ENCODE measurements at places on chromosomes 7 and 10.

DNA sequence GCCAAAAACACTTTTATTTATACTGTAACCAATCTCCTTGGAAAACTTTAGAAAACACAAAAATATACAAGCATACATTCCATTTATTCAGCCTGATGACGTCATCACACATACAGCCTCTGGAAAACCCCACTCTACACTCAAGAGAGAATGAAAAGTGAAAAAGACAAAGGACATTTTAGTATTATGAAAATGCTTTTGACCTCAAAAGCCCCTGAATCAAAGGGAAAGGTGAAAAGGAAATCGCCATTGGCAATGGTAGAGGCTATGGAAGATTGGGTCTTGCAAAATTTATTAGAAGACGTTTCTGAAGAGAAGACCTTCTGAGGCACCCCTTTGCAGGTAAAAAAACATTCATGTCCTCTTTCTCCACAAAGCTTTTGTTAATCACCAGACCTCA, 82.9 kb upstream of the STRIP2 start:
- DNase-seq: no peak

- no peak for DNase-seq
Observed at GRCh38 chr7:3912291-3912690, 611.2 kb downstream of the SDK1 start.

- no peak for DNase-seq
Observed at GRCh38 chr10:92734301-92734700, 44.5 kb downstream of the HHEX start.

- no peak for DNase-seq
Observed at GRCh38 chr10:119270762-119271366, 63.5 kb downstream of the GRK5 start.

GRCh38 chr7:150745086-150745485, 7.9 kb downstream of the GIMAP5 start:
- DNase-seq: no peak

GRCh38 chr7:100351657-100352058, 6.3 kb upstream of the PILRB start:
- no peak for DNase-seq

DNA sequence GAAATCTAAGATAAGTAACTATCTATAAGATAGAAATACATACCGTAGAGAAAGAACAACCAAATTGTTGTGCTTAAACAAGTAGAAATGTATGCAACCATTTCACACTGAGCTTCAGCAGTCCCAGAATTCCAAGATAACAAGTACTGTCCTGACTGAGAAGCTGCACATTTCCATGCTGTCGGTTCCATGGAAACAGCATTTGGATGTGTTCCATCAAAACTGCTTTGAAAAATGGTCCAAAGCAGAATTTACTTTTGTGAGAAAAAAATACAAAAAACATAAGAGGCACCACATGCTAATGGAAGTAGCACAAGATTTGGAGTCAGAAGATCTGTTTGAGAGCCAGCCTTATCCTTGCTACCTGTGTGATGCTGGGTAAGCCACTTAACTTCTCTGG, 92.6 kb downstream of the MTERF1 start:
- DNase-seq: no peak

- DNase-seq: no peak
Observed at GRCh38 chr7:43650457-43651052, 67.6 kb downstream of the STK17A start.

DNA sequence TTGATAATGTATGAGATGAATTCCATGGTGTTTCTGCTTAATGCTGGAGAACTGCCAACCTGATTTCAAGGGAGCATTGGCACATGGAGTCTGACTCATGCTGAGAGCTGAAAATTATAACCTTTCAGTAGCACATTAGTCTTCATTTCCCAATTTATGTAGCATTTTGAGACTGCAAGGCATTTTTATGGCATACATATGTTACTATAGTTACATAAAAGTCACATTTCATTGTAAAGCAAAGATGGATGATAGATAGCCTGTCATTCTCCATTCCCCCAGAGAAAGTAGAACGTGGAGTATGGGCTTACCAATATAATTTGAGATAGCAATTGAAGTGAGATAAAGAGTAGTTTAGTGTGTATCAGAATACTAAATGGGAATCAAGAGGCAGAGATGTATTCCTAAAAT, 103.1 kb downstream of the SLC16A9 start:
- DNase-seq: no peak

GRCh38 chr10:17586821-17587234, 30.3 kb downstream of the HACD1 start:
- DNase-seq: no peak

- DNase-seq: no peak
Observed at GRCh38 chr7:141949021-141949420, 2.2 kb upstream of the CLEC5A start.

DNA sequence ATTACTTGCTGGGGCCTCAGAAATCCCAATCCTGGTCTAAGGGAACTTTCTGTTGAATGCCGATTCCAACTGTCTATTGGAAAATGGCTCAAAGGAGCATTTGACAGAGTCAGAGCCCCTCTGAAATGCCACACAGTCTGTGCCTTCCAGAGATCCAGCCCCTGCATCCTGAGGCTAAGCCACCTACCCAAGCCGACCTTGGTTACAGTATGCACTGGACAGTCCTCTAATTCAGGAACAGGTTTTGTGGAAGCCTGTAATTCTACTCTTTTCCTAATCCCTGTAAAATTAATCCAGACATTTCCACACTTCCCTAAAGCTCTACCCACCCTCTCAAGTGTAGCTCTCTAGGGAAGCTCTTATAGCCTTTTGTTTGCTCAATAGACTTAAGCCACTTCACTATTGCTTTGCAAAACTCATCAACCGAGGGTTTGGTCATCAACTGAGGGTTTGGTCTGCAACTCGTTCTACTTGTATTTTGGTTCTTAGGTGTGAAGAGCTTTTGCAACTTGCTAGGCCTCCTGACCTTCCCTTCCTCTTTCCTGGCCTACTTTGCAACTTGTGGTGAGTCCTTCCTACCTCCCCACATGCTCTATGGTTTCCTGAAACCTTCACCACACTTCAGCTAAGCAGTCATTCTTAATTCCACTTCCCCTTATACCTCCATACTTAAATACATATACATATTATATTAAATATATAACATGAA, 364.8 kb downstream of the SFMBT2 start:
- no peak for DNase-seq

DNA sequence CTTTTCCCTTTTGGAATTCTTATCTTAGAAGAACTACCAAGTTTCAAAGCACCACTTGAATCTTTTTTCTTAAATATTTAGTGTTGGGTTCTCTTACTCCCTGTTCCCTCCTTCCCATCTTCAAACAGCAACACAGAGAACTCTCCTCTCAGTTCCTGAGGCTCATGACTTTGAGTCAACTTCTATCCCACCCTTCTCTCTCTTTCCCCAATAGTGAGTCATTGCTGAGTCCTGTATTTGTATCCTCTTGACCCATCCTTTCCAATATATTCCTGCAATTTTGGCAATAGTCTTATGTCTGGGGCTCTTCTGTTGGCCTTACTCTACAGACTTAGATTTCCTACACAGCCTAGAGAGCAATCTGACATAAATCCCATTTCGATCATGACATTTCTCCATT, 20.8 kb upstream of the JCAD start:
- no peak for DNase-seq

GRCh38 chr7:108348913-108349312, 107.3 kb downstream of the NRCAM start:
- DNase-seq: no peak
